ENCODE measurements at places on chromosomes 1 and 21. TPM values are rescaled to one million over a fixed set of nuclear protein-coding genes. Genes with fewer than 3 reads are reported as not detected.

DNA sequence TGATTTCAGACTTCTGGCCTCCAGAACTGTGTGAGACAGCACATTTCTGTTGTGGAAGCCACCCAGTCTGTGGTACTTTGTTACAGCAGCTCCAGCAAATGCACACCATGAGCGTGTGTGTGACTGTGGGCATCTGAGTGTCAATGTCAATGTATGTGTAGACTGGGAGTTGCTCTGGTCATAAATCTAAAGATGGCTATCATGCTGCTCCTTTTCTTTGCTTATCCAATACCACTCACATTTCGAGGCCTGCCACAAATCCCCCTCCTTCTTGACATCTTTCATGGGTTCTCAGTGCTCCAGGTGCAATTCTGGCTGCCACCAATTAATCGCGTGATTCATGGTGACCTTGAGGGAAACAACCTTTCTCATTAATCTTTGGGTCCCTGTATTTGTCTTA is 141.2 kb downstream of the RWDD3 start:
- no peak for DNase-seq

GRCh38 chr1:228978484-228979324 is 243.4 kb downstream of the RHOU start:
- no peak for DNase-seq

- no peak for DNase-seq
These were observed 73.1 kb downstream of the APP start for GRCh38 chr21:26097475-26097874.

FCRL3 gene
- not detected for total RNA-seq

DNA sequence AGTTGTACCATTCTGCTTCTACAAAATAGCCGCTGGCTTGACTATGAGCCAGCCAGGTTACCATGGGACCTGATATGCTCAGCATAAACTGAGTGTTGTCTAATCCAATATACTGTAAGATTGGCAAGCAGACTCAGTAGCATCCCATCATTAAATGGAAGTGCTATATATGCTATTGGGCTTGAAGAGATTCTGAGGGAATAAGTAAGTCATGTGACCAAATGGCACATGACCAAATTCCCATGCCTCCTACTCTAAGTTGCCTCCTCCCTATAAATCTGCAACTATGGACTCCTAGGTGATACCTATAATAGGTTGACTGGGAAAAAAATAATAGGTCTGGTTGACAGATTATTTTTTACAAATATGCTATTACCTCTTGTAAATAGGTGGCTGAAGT is 698.6 kb downstream of the BRINP3 start:
- no peak for DNase-seq

GRCh38 chr1:169985757-169986156 is 88.7 kb downstream of the KIFAP3 start:
- DNase-seq = no peak

Measured in right atrium auricular region (tissue), 2 donors.